Activated CD4-positive, alpha-beta T cell treated with anti-CD3 and anti-CD28 coated beads, Interleukin-2, amount 50 U/mL, for 4 hours (primary cell): ENCODE measurements at places on chromosomes 3 and 15.

DNA sequence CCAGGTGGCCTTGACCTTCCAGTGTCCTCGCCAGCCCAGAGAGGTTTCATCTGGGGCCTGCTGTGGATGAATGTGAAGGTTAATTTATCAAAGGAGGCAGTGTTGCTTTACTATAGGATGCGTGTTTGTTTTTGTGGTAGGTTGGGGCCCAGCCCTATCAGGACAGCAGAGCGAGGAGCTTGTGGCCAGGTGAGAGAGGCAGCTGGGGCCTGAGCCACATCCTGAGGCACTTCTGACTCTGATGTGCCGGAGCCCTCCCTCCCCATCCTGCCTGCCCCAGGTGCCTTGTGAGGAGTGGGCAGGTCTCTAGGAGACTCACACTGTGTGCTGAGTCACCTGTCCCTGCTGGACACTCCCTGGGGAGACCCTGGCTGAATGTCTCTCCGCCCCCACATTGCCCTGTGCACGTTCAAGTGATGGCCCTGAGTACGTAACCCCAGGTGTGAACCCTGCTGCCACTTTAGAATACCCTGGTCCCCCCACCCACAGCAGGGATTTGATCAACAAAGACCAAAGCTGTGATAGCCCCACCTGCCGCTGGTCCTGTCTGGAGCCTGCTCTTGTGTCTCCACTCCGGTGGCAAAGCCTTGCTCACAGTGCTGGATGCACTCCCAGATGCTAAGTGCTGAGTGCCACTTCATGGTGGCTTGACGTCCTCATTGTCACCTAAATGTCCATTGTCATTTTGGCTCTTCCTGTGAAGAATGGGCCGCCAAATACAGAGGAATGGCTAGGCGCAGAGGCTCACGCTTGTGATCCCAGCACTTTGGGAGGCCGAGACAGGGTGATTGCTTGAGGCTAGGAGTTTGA lies 16.0 kb downstream of the FBLN2 start:
- no peak for DNase-seq

DNA sequence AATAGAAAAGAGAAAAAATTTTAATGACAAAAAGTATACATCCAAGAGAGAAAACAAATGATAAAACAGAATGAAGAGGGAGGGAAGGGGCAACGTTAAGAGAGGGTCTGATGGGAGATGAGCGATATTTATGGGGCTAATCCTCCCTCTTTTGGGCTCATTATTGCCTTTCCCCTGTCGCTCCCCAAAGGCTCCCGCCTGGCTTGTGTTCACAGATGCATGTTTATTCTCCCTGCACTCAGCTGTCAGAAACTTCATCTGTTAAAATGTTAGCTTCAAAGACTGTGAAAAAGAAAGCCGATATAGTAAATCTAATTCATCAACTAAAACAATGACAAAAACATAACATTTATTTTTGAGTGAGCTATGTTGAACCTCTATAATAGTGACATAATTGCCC lies 74.3 kb downstream of the GABRB3 start:
- no peak for DNase-seq

DNA sequence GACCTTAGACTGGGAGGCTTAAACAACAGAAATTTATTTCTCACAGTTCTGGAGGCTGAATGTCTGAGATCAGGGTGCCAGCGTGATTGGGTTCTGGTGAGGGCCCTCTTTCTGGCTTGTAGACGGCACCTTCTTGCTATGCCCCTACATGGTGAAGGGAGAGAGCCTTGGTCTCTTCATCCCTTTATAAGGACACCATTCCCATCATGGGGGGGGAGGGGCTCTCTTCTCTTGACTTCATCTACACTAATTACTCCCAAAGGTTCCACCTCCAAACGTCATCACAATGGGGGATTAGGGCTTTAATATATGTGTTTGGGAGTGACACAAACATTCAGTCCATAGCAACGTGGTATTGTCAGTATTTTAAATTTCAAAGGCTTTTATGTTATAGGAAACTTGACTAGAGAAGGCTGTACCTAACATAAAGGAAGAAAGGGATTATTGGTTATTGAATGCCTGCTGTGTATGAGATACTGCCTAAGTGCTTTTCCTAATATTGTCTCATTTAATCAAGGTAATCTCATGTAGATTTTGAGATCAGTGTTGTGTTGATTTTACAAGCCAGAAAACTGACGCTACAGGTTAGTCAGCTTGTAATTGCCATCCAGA lies 20.9 kb downstream of the SYN2 start:
- no peak for DNase-seq

- no peak for DNase-seq
Observed at GRCh38 chr15:89362203-89363101, 27.8 kb upstream of the POLG start.

DNA sequence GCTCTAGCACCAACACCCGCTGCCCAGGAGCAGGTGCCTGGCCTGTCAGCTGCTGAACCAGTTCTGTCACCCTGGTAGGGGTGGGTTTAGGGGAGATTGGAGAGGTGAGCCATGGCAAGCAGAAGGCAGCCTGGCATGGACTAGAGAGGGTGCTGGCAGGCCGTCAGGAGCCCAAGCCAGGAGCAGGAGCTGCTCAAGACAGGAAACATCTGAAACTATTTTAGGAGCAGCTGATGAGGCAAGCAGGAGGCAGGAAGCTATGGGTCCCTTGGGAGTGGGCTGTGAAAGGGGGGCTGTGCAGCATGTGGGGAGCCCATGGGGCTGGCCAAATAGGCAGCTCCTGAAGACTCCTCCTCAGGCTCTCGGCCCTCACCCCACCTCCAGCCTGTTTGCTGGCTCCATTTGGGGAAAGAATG lies 2.3 kb downstream of the INKA1 start:
- no peak for DNase-seq

- DNase-seq: no peak
Observed at GRCh38 chr15:71219101-71219500, 103.8 kb downstream of the THSD4 start.

DNA sequence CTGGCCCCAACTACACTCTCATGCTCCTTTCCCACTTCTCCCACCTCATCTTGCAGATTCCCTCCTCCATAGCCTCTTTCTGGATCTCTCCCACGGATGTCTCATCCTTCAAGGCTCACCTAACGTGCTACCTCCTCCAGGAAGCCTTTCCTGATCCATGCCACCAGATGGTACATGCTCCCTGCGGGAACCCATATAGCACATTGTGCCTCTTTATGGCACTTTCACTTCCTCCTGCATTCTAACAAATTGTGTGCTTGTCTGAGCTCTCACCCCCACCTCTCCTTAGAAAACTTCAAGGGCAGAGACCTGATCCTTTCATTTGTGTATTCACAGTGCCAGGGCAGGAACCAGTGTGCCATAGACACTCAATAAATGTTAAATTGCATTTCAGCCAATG lies 63.0 kb downstream of the HES1 start:
- DNase-seq: no peak
